ENCODE measurements at places on chromosomes 6 and 20.

DNA sequence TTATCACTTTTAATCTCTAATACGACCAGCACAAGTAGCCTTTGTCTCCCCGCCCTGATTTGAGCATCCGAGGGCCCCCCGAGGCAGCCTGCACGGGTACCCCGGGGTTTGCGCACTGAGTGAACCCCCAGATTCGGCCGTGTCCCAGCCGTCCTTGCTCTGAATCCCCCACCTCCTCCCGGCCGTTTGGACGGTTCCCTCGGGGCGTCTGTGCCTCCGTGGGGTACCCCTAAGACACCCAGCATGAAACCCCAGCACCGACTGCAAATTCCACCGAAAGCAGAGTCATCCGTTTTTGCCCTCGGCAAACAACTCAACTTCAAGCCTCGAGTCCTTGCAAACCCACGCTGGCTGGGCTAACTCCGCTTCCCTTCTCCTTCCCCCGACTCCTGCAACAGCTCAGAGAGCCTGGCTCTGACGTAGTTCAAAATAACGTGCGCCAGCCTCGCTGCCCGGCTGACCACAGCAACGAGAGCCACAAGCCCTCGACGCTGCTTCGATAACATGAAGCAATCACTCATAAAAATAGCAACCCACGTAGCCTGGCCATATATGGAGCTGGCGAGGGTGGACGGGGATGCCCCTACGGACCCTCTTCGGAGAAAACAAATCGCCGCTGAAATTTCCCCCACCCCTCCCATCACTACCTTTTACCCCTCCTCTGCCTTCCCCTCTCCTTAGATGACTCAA, 764 bp upstream of the SNAP25 start:
- DNase-seq: peak; percentile 63

GRCh38 chr20:60477958-60478357, 519.7 kb downstream of the CDH26 start:
- no peak for DNase-seq

GRCh38 chr20:51888291-51888690, 86.0 kb upstream of the SALL4 start:
- DNase-seq: no peak

GRCh38 chr6:105459864-105460263, 57.0 kb upstream of the PREP start:
- DNase-seq: peak; percentile 80

DNA sequence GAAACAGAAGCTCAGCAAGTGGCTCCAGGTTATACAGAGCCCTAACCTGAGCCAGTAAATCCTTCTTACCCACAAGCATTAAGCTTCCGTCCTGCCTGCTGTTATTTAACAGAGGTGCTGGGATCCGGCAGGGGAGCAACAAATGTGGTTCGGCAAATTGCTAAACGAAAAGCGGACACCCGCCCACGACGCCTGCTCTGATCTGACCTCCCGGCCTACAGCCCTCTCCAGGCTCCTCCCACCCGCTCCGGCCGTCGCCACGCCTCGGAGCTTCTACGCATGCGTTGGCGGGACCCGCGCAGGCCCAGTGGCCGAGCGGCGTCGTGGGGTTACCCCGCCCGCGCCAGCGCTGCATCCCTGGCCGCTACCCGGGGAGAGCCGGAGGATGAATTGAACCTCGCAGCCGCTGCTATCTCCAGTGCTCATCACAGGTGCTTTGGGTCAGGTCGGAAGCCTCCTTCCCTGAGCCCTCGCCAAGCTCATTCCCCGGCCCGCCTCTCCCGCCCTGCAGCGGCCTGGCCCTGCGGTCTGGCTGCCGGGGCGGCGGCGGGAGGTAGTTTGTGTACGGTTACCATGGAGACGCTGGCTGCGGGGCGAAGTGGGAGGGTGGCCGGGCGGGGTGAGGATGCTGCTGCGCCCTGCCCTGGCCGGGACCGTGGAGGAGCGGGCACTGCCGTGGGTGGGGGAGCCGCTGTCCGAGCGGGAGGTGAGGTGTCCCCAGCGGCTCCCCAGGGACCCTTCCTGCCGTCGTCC, at the start of gene ARMC2:
Gene ARMC2, plus strand, starts transcription at position 307 of the 753 bp plus-strand sequence. CDS start 5,846 bp downstream, outside the sequence.
- DNase-seq: peak; percentile 85

GRCh38 chr6:128478230-128479047, 42.0 kb downstream of the PTPRK start:
- DNase-seq: peak; percentile 36

DNA sequence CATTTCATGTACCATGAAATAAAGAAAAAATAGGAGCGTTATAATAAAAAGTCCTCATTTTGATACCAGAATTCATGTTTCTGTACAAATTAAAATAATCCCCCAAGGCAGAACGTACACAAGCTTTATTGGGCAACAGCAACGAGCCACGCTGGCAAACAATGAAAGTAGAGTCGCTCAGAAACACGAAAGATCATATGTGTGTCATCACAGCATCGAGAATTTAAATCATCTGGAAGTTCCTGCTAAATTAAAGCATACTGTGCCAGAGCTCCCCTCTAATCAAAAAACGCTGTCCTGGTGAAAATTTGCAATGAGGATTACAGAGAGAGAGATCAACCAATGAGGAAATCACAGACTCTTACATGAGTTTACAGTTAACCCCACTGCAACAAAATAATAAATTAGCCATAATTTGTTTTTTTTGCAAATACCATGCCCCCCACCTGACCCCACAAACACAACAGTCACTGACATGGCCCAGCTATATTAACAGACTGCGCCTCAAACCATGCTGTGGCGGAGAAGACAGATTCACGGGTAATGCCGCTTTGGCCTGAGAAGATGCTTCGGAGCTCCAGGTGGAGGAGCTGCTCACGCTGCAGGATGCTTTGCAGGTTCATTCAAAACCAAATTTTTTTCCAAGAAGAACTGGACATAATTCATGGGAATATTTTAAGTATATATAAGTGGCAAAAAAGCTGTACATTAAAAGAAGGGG, 54.3 kb upstream of the NFATC2 start:
- no peak for DNase-seq

DNA sequence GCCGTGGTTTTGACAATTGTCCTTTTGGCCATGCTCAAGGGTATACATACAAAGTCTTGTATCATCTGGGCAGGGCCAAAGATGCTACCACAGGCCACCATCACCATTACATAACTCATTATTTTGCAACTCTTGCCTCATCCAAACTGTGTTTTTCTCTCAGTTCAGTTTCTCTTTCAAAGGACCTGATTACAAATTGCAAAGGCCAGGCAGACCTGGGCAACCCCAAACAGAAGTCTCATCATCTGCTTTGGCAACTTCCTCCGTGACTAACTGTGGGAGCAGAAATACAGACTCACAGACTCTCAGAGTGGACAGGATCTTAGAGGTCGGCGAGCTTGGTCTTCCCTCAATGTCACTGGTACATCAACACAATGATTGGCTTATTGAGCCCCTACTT, 117.8 kb upstream of the NEDD9 start:
- DNase-seq: peak; percentile 72

- DNase-seq: no peak
These were observed 14.1 kb upstream of the PPARD start for GRCh38 chr6:35328108-35328723.

DNA sequence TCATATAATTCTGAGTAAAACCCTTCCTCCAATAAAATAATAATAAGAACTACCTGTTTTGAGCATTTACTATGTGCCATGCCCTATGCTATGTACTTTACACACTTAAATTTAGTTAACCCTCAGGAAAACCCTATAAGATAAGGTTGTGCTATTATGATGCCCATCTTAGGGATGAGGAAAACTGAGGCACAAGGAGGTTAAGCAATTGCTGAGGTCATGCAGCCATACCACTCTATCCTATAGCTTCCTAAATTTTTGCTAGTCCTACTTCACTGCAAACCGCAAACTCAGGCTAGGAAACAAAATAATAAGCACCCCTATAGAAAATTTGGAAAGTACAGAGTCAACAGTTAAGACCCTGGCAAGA, 38.9 kb upstream of the GFOD1 start:
- no peak for DNase-seq

DNA sequence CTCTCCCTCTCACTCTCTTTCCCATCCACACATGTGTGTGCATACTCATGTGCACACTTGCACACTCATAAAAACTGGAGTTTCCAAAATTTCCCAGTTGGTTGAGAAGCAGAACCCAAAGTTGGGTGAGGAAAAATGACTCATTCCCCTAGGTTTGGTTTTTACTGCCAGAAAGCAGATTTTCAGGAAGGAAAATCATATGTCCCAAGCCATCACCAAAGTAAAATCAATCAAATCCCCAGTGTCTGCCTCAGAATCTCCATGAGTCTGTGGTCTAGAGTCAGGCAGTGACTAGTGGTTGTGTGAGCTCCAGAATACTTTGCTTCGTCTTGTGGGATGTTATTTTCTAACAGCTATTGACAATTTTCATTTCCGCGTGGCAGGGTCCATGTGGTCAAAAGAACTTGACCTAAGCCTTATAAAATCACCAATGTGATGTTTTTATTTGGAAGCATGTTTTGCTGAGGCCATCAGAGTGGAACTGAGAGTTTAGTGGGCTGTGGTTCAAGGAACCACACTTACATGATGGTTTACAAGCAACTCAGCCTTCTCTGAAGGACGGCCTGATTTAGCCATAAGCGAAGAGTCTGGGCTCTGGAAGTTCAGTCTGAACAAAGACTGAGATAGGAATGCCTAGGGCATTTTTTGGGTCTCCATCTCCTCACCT, 81.9 kb upstream of the CCN6 start:
- DNase-seq: no peak

DNA sequence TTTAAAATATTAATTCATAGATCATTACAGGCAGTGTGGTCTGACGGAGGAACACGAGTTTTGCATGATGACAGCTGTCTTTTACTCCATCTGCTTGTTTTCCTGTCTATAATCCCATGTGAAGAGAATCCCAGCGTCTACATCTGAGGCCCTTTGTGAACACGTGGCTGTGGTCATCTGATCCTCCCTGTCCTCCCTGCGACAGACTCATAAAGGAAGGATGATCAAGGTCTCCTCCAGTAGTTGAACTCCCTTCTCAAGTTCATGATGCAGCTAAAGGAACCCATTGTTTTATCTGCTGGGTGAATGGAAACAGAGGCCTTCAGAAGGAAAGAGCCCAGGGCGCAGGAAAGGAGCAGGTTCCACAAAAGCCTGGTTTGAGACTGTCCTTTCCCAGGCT, 435.8 kb upstream of the JARID2 start:
- no peak for DNase-seq

DNA sequence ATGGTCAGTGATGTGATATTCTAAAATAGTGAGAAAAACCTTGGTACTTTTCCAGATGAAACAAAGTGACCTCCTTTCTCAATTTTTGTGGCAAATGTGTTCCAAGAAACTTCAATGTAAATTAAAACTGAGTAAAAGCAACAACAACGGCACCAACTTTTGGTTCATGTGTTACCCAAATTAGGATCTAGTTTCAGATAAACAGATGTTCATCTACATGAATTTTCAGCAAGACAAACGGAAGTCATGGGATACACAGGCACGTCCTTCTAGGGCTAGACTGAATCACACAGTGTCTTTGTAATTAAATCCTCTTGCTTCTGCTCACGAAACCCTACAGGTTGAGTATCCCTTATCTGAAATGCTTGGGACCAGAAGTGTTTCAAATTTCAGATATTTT, 915.2 kb downstream of the TFAP2A start:
- DNase-seq: no peak

GRCh38 chr6:139653111-139653510, 278.7 kb upstream of the CITED2 start:
- no peak for DNase-seq

DNA sequence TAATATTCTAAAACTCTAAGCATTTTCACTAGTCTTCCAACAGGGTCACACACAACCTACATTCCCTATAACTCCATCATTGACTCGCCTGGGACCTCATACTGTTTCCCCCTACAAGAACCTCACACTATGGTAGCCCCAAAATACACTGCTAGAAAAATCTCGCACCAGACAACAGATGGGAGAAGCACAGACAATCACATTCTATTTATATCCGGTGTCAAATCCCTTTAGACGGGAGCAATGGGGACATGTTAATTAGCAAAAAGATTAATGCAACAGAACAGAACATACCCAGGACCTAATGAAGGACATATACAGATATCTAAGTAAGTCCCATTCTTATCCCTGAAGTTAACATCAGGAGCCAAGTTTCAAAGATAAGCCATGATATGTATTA, 33.6 kb downstream of the TMX4 start:
- no peak for DNase-seq

- DNase-seq: no peak
These were observed 11.0 kb downstream of the PANK2 start for GRCh38 chr20:3900187-3900604.

DNA sequence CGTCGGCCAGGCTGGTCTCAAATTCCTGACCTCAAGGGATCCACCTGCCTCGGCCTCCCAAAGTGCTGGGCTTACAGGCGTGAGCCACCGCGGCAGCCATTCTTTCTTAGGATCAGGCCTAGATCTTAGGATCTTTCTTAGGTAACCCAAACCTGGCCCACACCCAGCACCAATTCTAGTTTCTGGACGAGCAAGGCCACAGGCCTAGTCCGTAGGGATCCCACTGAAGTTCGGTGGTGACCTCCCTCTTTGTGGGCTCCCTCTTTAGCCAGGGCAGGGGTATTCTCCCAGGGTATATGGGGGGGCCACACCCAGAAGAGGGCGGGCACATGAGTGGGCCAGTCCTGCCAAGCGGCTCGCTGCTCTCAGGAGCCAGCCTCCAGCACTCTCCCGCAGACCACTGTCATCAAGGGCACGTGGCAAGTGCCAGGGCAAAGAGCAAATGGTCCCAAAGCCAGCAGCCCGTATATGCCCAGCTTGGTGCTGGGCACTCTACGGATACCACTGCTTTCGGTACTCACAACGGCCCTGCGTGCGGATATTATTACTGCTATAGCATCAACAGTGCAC, 6.5 kb downstream of the PXDC1 start:
- no peak for DNase-seq

- DNase-seq: peak; percentile 23
These were observed 63.0 kb upstream of the CD2AP start for GRCh38 chr6:47414423-47415167.

DNA sequence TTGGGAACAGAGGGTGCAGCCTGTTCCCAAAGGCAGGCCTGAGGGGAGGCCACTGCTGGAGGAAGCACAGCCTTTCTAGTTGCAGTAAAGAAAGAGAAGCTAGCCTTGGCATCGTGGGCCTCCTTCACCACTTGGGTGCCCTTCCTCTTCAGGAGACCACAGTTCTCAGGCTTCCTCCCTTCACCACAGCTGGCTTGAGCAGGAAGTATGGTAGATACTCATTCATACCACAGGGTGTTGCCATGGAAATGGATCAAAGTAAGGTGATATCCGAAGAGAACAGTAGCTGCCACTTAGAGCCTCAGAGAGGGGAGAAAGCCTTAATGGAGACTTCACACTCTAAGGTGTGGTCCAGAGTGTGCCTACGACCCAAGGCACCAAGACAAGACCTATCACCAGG, 120.4 kb upstream of the RIPOR2 start:
- no peak for DNase-seq

- no peak for DNase-seq
These were observed 585.0 kb upstream of the MAP3K7 start for GRCh38 chr6:91171754-91172462.

- no peak for DNase-seq
These were observed 24.0 kb downstream of the FYN start for GRCh38 chr6:111849298-111849697.

DNA sequence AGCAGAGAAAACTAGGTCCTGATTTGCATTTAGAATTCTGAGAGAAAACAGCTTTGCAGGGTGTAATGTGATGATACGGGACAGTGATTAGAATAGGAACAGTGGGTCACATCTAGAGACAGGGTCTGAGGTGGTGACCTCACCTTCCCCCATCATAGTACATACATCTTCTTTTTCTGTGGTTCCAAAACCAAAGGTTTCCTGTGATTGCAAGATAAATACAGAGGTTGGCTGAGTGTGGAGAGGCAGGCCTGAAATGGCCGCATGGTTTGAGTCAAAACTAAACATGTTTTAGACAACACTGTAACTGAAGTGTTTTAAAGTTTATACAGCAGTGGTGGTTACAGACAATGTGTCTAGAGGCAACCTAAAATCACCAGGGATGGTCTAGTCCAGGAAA, 10.4 kb upstream of the NT5DC1 start:
- no peak for DNase-seq

All from epithelial cell of esophagus (primary cell).